ENCODE measurements at places on chromosomes 4 and X. TPM values are rescaled to one million over a fixed set of nuclear protein-coding genes. Genes with fewer than 3 reads are reported as not detected.

The KIT gene
- 33.3 TPM for total RNA-seq

- no peak for DNase-seq
Observed at GRCh38 chr4:41135801-41136200, 78.5 kb downstream of the APBB2 start.

- no peak for DNase-seq
Observed at GRCh38 chrX:155188786-155189185, 27.5 kb upstream of the VBP1 start.

DNA sequence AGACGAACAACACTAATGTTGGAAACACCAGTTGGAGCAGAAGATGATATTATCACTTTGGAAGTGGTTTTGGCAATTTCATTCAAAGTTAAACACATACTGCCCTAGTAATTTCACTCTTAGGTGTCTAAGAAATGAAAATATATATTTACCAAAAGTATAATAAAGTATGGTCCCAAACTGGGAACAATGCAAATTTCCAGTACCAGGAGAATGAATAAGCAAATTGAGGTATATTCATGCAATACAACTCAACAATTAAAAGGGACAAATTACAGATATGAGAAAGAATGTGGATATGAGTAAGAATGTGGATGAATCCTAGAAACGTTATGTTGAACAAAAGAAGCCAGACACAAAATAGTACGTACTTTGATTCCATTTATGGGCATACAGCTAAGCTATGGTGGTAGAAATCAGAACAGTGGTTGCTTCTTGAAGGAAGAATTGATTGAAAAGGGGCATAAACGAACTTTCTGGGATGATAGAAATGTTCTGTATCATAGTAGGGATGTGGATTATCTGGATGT, 10.0 kb downstream of the ELMOD2 start:
- no peak for DNase-seq

- DNase-seq: no peak
Observed at GRCh38 chr4:48752246-48752645, 27.8 kb downstream of the FRYL start.

The NPY1R gene
- 4.6 TPM for total RNA-seq

DNA sequence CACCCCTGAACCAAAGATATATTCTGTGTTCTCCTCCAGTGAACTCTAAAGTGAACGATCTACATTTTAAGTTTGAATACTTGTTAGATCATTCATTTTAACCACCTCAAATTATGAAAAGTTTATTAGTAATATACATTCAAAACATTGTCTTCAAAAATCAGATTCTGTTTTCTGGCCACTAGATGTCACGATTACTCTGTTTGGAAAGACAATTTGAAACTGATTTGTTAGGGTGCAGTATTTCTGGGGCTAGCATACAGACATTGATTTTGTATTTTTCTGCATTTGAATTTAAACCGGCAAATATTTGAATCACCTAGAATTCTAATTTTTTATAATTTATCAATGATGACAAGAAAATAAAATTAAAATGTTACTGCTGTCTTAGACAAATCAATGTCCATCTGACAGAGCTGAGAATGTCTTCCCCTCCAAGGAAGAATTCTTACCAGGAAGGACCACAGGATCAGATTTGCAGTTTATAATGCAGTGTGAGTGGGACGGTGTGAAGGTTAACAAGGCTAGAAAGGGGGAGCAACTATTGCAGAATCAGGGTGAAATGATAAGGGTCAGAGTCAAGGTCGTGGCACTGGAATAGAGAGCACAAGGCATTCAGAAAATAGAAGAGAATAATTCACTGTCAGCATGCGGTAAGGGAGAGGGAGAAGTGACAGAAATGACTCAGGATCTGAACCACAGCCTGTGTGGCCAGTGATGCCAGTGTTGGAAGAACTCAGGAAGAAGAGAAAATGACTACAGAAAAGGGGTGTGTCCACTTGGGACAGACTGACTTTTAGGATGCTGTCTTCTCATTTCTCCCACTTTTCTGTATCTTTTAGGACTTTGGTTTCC, 91.6 kb downstream of the ANXA10 start:
- DNase-seq: no peak

GRCh38 chrX:24215272-24215671, 65.7 kb downstream of the ZFX start:
- no peak for DNase-seq

- peak; percentile 72 for DNase-seq
Observed at GRCh38 chrX:119734897-119735339, 23.5 kb upstream of the SOWAHD start.

DNA sequence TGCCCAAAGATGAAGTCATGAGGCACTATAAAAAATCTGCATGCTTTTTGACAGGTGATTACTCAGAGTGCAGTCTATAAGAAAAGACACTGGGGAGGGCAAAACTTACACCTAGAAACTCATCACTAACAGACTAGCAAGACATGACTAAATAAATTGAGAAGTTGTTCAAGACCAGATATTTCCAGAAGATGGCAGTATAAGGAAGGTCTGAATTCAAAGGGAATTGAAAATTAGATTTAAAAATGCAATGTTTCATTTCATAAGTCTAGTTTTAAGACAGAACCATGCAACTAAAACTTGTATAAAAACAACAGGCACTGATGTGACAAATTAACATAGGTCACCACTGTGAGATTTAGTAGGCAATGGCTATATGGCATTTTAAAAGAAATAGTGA, 232.5 kb upstream of the POF1B start:
- DNase-seq: no peak

All from upper lobe of right lung (tissue), 1 donor.